ENCODE measurements at places on chromosomes 6 and 20.
A peak's percentile ranks its signal among the peaks of the same experiment; 100 is the strongest.

DNA sequence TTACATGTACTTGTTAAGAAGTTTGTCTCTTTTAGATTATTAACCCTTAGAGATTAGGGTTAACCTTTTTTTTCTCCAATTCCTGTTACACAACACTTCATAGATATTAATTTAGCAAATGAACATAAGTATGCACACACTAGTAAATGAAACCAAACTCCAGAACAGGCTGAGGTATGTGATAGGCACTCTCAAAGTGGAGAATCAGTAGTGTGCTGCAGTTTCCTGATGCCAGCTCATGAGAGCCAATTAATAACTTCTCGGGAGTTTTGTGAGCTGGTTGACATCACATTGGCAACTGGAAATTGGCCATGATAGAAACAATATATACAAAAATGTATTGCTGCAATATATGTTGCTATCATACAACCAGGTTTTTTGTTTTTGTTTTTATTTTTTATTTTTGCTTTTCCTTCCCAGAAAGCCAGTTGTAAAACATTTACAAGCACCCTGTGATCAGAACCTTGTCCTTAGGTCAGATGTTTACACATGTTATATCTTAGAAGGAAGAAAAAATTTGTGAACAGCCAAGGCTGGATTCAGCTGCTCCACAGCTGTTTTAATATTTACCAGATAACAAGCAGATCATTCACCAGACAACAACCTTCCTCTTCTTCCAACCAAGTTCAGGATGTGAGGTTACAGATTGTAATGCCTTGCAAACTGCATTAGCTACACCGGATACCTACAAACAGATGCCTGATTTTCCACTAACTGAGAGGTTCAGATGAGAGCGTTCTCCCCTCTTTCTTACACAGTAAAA, 42.4 kb upstream of the ECHDC1 start:
- no peak for DNase-seq

GRCh38 chr6:136566851-136567250, 16.6 kb upstream of the MAP7 start:
- DNase-seq, result no peak

DNA sequence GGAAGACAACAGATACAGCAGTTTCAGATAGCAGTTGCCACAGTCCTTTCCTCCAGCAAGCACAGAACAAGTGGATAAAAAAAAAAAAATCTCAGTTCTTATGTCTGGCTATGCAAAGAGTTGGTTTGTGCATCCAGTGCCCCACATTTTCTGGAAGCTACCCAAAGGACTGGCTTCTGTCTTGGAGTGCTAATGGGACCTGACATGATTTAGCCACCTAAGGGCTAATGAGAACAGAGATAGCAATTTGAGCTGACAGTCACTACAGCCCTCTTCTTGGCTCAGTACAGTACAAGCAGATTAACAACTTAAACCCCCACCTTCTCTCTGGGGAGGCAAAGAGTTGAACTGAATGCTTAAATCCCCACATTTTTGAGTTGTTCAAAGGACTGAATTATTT, 976.8 kb downstream of the TBC1D32 start:
- DNase-seq, result no peak

- DNase-seq, result peak; percentile 89
These were observed 1.7 kb downstream of the CDC25B start for GRCh38 chr20:3797592-3798372.

- DNase-seq, result no peak
These were observed 61.8 kb upstream of the ADGRF1 start for GRCh38 chr6:47103931-47104330.

DNA sequence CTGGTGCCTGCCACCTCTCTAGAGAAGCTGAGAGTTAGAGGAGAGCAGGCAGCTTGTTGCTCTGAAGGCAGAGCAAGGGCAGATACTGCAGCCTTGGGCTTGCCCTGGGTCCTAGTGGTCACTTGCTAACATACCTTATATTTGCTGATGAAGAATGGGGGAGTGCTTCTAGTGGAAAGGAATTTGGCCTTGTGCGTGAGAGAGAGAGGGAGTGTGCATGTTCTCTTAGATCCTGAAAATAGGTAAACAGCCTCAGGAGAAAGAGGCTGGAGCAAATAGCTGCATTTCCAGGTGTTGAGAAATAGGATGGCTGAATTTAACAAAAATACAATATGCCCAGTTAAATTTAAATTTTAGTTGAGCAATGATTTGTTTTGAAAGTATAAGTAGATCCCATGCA, 724.5 kb upstream of the FLRT3 start:
- no peak for DNase-seq

- DNase-seq, result no peak
These were observed 82.2 kb downstream of the CTNNBL1 start for GRCh38 chr20:37776049-37776448.

DNA sequence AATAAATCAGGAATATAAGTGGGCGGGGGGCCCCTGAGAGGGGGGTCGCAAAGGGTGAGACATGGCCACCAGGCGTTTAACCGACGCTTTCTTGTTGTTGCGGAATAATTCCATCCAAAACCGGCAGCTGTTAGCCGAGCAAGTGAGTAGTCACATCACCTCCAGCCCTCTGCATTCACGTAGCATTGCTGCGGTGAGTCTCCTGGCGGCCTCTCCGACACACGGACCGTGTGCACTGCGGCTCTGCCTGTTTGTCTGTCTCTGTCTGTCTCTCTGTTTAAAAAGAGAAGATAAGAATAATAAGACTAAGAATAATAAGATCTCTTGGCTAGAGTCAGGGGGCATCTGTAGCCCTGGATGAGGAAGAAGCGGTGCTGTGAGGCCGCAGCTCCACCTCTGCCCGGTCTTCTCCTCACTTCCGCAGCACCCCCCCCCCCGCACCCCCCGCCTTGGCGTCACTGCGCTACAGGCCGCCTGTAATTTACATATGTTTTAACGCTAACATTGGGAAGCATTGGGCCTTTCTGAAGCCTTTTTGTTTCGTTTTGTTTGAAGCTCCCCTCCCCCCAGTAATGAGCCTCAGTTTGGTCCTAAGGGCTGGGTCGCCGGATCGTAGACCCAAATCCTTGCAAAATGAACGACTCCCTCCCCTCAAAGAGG, 993 bp downstream of the STX16 start:
- peak; percentile 83 for DNase-seq

- peak; percentile 90 for DNase-seq
These were observed 4.2 kb downstream of the PRSS16 start for GRCh38 chr6:27251606-27252251.

GRCh38 chr6:20564269-20564668, 30.0 kb downstream of the CDKAL1 start:
- DNase-seq, result peak; percentile 9

DNA sequence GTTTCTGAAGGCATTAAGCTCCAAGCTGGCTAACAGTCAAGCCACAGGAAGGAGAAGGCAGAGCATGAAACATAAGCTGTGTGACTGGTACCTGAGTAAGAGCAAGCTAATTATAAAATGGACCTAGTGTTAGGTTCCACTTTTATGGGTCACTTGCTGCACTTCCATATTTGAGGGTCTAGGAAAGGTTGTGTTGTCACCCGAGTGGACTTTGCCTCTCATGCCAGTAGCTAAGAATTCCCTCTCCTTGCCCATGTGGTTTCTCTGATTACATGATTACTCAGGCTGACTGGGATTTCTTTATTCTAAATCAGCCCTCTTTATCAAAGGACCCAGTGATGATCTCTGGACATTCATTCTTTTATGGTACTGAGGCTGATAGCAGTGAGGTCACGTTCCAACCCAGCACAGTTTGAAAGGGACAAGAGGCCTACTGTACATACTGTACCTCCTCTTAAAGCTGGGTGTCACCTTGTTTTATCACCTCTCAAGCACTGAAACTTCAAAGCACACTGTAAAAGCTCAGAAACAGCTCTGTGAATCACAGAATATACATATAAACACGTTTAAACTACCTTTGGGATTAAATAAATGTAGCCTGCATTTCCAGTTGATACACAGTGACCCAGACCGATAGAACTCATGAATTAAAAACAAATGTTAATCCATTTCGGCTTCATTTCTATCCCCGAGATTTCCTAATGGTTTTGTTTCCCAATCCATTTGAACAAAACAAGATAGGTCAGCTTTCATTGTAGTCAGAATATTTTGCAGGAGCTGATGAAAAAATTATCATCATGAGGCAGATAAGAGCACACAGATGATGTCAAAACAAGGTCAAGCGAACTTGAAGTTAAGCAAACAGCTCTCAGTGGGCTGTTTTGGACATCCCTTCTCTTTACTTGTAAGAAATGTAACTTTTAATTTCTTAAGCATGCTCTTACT, 96.5 kb downstream of the ALDH8A1 start:
- DNase-seq, result peak; percentile 94

DNA sequence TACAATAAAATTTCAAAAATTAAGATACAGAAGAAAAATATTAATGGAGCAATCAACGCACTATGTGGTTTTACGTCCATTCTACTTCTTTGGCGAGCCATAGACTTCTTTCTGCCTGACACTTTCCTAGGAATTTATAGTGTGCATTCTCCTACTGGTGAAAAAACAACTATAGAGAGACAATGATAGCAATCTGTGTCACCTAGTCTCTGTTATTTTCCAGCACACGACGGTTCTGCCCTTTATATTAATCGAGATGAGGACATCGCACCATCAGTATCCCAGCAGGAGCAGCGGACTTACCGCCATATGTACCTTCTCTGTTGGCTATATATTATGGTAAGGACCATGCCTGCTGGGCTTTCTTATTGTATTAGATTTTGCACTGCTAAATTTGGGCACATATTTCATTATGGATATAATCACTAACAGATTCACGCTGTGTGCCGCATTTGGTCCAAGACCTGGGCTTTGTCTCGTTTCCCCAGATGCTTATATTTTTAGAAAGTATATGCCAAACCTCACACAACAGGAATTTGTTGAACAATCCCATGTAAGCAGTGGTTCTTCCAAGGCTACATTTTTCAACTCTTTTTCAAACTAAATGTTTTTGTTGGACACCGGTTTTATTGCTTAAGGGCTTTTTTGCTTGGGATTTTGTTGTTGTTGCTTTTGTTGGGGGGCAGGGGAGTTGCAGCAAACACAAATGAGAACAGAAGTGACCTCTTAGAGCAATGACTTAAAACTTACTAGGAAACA, 166.4 kb downstream of the ADAT2 start:
- no peak for DNase-seq

DNA sequence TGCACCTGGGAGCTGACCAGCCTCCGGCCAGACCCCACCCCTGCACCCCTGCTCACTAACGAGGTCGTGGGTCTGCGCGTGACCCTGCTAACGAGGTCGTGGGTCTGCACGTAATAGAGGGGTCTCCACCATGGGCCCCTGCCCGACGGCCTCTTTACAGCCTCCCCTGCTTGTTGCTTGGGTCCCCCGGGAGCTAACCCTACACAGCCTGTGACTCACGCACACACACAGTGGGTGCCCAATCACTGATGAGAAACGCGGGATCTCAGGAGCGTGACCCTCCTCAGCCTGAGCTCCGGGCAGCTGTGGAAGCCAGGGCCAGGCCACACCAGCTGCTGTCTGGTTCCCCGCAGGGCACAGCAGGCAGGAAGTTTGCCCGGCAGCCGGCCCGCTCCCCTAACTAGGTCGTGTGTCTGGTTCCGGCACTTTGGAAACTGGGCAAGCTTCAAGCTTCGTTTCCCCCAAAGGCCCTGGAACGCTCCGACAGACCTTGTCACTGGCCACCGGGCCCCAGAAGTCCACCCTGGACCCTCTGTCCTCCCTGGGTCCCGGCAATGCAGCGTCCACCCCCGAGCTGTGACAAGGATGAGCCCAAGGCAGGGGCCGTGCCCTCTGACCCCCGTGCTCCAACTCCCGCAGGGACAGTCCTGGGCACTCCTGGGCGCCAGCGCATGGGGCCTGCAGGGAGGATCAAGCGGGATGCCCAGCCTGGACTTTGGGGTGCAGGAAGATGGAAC, 767 bp downstream of the PTK6 start:
- DNase-seq, result peak; percentile 75

GRCh38 chr6:14640631-14641030, 523.1 kb downstream of the CD83 start:
- DNase-seq, result no peak

- DNase-seq, result peak; percentile 55
These were observed 482 bp downstream of the DDR1 start for GRCh38 chr6:30884521-30885480.

DNA sequence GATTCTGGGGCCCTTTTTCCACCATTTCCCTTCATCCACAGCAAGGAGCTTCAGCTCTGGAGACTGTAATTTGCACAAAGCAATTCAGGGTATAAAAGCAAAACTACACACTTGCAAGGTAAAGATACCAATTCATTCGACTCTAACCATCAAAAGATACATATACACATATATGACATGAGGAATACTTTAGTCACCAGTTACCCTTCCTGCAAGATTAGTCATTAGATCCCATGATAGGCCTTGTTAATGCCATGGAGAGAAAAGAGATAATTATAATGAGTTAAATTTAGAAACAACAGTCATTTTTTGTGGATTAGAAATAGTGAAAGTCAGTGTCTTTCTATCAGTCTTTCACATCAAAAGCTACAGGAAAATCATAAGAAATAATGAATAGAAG, 204.2 kb downstream of the KCNQ5 start:
- no peak for DNase-seq

DNA sequence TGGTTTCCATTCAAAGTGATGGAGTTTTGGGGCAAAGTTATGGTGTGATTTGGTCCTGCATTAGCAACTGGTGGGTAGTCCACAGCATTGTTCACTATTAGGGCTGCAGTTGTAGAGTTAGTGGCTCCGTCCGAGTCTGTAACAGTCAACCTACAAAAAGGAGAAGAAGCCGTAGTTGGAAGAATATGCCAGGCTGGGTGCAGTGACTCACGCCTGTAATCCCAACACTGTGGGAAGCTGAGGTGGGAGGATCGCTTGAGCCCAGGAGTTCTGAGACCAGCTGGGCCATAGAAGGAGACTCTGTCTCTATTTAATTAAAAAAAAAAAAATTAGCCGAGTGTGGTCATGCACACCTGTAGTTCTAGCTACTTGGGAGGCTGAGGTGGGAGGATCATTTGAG, 69.5 kb downstream of the KIAA0319 start:
- no peak for DNase-seq

- DNase-seq, result no peak
These were observed 519.1 kb upstream of the EYS start for GRCh38 chr6:66226109-66226508.

DNA sequence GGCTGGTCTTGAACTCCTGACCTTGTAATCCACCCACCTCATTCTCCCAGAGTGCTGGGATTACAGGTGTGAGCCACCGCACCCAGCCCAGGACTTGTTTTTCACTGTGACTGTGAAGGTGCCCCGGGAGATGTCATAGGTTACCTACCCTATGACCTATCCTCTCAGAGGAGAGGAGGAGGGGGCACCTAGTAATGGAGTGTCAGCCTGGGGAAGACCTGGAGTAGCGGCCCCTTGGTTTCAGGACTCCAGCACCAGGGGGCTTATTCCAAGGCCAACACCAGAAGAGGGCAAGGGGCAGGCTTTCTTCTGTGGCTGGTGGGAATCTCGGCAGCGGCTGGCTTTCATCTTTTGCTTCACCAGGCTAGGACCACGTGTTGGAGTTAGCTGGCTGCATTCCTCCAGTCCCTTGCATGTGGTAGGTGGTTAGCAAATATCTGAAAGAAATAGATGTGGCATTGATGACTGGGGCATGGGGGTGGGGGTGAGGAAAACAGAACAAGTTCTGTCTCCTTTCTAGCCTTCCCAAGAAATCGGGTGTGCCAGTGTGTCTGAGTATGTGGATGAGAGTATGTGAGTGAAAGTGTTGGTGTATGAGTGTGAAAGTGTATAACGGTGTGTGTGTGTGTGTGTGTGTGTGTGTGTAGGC, 7.9 kb upstream of the ITPR3 start:
- DNase-seq, result peak; percentile 97
